ENCODE measurements at places on chromosomes 12 and 14. TPM values are rescaled to one million over a fixed set of nuclear protein-coding genes. Genes with fewer than 3 reads are reported as not detected.
A peak's percentile ranks its signal among the peaks of the same experiment; 100 is the strongest.

- peak; percentile 73 for DNase-seq
Measured at GRCh38 chr12:30952015-30952414, 25.5 kb downstream of the TSPAN11 start.

Gene SLC4A8
- 2.9 TPM for total RNA-seq

DNA sequence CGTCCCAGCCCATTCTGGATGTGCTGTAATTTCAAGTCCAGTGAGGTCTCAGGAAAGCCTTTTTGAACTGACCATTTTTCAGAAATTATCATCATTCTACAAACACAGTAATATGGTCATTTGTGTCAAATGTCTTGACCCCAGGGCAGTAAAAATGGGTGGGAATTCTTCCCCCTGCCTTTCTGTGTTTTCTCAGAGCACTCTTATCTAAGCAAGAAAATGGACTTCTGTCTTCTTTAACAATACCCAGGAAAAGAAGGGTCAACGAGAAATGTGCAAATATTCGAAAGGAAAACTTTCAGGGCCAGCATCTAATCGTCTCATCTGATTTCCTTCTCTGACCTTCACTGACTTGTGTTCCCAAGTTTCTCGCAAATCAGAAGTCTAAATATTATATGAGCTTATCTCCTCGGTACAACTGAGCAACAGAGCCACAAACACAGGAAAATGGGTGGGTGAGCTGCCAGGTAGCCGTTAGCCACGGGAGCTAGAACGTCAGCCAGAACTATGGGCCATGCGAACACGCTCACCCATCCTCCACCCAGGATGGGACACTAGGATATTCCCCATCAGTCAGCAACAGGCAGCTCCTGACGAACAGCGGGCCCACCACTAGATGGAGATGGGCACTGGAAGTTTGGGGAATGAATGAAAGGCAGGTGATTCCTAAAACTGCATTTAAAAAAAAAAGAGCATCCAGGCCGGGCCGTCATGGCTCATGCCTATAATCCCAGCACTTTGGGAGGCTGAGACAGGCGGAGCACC is 57.1 kb downstream of the VWF start:
- DNase-seq: peak; percentile 86

Gene AHNAK2
- 31.8 TPM for total RNA-seq

- no peak for DNase-seq
Measured at GRCh38 chr12:28844718-28845117, 304.4 kb upstream of the FAR2 start.

GRCh38 chr12:105492591-105493545 is 162.4 kb downstream of the C12orf75 start:
- DNase-seq: no peak

- no peak for DNase-seq
Measured at GRCh38 chr14:94329857-94330256, 6.7 kb upstream of the SERPINA6 start.

DNA sequence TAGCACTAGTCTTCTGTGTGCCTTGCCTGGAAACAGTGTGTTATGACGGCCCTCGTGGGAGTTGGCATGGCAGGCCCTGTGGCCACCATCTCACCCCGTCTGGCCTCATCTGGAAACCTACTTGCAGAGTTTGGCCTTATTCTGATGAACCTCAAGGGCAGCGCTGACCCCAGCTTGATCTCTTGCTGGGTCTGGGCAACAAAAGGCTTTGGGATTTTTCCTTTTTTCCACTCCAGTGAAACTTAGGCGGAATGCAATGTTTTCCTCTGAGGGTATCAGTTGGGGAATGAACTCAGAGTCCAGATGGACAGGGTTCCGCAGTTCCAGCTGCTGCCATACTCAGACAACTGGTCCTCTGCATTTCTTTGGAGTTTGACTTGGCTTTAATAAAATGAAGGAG is 15.9 kb downstream of the CACNA1C start:
- DNase-seq: no peak

Gene PTCSC3
- not detected for total RNA-seq

DNA sequence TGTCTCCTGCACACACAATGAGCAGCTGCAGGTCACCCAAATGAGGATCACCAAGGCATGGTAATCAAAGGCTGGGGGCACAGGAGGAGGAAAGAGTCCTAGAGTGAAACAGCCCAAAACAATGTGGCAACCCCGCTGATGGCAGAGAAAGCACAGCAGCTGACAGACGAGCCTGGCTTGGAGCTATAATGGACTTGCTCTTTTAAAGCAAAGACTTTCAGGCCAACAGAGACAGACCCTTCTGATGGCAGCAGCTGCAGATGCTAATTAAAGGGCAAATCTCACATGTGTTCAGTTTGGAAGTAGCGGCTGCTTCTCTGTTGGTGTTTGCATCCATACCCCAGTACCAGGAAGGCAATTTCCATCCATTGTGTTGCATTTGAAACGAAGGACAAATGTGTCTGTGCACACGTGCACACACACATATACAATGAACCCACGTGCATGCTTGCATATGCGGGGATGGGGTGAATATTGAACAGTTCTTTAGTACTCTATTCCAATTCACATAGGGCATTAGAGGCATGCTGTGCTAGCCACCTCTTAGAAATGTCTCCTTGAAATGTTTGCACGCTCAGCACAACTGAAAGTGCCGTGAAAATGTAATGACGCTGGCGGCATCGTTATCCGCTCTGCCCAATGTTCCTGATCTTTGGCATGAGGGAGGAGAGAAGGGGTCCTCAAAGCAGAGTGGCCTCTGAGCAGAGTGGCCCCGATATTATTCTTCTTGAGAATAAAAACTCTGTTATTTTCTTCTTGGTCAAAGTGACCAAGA is 38.1 kb downstream of the CIT start:
- DNase-seq: no peak

DNA sequence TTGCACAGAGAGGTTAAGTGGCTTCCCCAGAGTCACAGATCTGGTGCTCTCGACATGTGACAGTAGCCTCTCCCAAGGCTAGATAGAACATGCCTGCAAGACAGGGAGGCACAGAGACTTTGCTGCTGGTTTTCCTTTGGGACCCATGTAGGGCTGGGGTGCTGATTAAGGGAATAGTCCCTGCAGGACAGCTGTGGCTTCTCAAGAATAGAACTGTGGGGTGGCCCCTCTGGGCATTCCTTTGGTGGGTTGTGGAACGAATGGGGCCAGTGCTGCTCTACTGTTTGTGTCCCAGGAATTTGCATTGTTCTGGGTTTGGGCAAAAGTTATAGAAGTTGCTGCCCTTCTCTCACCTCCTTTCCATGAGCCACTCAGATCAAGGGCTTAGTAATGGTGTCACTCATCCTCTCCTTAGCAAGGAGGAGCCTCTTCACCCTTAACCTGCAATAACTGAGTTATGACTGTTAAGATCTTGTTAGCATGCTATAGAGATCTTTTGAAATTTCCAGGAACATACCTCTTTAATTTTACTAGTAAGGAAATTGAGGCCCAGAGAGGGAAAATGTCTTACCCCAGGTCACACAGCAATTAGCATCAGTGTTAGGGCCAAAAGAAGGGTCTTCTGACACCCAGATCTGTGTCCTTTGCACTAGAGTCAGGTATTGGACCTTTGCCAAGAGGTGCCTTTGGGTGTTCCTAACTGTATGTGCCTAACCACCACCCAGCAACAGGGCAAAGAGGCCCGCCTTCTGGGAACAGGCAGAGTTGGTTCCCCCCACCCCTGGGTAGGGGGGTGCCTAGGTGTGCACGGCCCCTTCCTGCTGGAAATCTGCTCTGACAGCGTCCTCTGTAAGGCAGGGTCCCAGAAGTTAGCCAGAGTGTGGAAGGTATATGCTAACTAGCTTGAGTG is 31.4 kb downstream of the CD9 start:
- DNase-seq: no peak

Gene IAPP
- total RNA-seq: not detected

- DNase-seq: no peak
Measured at GRCh38 chr14:35556548-35556947, 22.6 kb downstream of the INSM2 start.

Gene KMT2D
- 28.6 TPM for total RNA-seq

GRCh38 chr14:93901813-93902212 is 25.3 kb upstream of the FAM181A start:
- no peak for DNase-seq

Gene DLK1
- not detected for total RNA-seq

DNA sequence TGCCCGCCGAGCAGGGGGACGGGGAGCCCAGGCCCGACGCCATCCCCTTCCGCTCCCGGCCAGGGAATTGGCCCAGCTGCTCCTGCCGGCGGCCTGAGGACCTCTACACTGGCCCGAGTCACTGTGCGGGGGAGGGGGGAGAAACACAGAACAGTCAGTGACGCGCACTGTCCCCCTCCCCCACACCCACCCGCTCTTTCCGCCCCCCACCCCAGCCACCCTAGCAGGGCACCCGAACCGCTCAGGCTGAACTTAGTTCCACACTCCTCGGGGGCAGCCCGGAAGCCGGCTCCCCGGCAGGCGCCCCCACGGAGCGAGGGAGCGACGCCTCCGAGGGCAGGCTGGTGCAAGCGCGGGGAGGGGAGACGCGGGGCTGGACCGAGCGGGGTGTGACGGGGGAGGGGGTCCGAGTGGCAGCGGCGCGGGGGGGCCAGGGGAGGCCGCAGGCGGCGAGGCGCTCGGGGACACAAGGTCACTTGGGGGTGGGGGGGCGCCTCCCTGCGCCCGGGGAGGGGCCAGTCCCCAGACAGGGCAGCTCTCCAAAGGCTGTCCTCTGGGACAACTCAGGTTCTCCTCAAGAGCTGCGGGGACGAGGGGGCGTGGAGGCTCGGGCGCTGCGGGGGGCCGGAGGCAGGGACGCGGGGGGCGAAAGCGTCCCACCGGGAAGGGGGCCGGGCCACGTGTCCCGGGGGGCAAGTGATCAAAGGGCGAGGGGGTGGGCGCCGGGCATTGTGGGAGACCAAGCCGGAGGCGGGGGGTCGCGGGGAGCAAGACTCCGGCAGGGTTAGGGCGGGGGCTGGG is 648 bp downstream of the CHD4 start:
- peak; percentile 91 for DNase-seq

GRCh38 chr14:63713058-63713457 is 14.8 kb downstream of the SGPP1 start:
- DNase-seq: no peak

DNA sequence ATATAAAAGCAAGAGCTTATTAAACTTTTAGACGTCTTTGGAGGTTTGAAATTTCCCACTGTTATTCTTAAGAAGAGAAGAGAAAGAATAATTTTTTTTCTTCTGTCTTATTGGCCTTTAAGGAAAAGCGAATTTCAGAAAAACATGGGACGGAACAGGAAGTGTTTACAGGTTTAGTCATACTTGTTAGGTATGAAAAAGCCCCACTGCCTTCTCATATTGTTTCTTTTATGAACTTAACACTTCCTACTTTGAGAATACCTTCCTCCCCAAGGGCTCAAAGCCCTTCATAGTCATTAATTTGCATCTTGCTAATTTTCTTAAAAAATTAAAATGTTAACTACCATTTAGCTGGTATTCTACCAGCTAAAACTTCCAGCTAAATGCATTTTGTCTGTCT is 82.0 kb downstream of the ETV6 start:
- no peak for DNase-seq

DNA sequence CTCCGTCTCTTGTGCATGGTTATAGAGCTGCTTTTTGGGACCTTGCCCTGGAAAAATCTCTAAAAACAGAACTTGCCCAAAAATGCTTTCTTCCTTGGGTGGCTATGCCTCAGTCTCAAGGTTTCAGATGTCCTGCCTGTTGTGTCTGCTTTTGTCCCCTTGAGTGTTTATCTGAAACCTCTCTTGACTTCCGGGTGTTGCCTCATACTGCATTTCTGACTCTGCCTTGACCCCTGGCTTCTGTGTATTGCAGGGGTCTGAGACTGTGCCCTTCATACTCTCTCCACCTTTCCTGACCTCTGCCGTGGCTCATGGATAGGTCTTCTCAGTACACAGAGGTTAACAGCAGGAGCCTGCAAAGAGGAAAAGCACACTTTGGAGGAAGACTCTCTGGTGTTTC is 124.8 kb upstream of the NTF3 start:
- DNase-seq: no peak

Gene BEGAIN
- total RNA-seq: not detected

DNA sequence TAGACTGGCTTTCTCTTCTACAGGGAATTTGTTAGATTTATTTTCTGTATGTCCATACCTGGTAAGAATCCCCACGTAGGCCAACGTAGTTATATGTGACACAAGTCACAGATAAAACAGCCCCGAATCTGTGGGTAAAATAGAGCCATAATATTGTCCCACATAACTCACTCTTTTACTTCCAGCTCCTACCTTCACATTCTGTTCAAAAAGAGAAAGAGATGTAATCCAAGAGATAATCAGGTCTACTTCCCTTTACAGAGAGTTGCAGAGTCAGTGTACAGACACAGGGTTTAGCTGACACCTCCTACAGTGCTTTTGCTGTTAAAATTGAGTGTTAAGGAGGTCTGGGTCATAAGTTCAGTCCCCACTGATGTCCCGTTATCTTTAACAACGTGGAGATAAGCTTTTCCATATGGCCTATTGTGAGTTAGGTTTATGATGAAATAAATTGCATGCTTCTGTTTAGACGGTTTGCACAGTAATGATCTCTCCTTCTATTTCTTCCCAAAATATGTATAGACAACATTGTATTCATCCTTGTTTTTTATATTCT is 446.5 kb downstream of the ADAMTS20 start:
- DNase-seq: no peak

DNA sequence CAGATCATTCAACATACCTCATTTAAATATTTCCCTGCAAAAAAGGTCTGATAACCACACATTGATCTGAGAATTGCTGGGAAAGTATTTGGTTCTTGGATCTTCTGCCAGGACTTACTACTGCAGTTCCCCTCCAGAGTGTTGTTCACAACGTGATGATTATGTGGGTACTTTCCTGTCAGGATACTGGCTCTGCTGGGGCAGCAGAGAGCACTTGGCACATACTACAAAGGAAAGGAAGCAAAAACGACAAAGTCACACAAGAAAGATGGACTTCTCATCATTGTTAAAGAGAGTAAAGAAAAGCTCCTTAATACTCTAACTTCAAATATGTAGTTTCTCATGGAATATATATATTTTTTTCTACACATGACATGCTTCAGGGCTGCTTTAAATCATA is 11.5 kb downstream of the GNS start:
- no peak for DNase-seq

GRCh38 chr12:109110988-109111495 is 5.3 kb upstream of the ACACB start:
- DNase-seq: peak; percentile 85

DNA sequence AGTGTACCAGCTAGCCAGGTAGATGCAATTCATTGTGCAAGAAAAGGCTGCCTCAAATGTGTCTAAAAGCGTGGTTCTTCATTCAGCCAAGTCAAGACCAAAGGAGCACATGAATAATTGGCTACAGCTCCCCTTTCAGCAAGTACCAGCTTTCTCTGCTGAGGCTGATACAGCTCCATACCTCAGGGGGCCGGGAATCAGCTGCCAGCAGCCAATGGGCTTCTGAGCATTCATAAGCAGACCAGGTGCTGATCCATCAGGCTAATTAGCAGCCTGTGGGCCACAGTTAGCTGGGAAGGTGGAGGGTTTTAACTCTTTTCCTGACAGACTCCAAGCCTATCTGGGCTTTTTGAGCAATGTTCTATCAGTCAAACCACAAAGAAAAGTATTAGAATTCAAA is 264.7 kb downstream of the APAF1 start:
- no peak for DNase-seq

Gene HOXC4
- 3.3 TPM for total RNA-seq
